ENCODE measurements at places on chromosomes 5 and 9.
A peak's percentile ranks its signal among the peaks of the same experiment; 100 is the strongest.

- no peak for DNase-seq
Measured at GRCh38 chr9:90107726-90108655, 503.2 kb downstream of the GADD45G start.

DNA sequence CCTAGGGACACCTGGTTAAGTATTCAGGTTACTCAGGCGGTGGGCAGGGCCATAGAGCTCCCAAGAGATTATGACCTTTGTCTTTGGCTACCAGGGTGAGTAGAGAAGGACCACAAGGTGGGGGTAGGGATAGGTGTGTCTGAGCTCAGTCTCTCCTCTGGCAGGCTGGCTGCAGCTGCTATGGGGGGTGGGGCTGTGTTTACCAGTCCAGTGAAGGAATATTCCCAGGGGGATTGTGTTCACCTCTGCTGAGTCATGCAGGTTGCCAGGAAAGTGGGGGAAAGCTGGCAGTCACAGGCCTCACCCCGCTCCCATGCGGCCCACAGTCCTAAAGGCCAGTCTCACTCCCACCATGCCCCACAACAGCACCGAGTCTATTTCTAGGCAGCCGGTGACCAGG is 53.6 kb upstream of the POU5F2 start:
- peak; percentile 9 for DNase-seq

- DNase-seq = no peak
Measured at GRCh38 chr9:99818500-99818899, 3.2 kb upstream of the NR4A3 start.

GRCh38 chr5:74167206-74167929 is 473.2 kb downstream of the ENC1 start:
- DNase-seq = peak; percentile 83

GRCh38 chr5:117731446-117731845 is 1156.8 kb upstream of the SEMA6A start:
- DNase-seq = no peak

- no peak for DNase-seq
Measured at GRCh38 chr5:170478306-170478705, 25.5 kb upstream of the KCNIP1 start.

- DNase-seq = no peak
Measured at GRCh38 chr9:79976257-79977073, 404.7 kb downstream of the TLE4 start.

DNA sequence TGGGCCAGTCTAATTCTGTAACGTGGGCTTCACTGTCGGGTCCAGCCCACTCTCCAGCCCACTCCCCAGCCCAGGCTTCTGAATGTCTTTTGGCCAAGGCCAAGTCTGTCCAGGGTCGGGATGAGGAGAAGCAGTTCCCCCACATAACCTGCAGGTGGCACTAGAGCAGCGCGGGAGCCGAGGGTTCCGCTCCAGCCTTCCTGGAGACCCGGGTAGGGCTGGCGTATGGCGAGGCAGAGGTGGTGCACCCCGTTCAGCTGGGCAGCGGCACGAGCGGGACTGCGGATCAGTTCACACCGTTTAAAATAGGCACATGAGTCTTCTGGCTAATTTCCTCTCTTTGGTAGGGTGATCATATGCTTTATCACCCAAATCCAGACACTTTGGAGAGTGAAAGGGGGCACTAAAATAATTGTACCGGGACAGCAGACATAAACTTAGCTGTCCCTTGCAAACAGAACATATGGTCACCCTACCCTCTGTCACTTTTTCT is 185.9 kb downstream of the MSX2 start:
- DNase-seq = peak; percentile 20

- DNase-seq = no peak
Measured at GRCh38 chr9:16608906-16609305, 261.6 kb downstream of the BNC2 start.

- DNase-seq = no peak
Measured at GRCh38 chr9:136081826-136082495, 13.1 kb downstream of the NACC2 start.

- no peak for DNase-seq
Measured at GRCh38 chr5:390623-391491, 52.1 kb upstream of the EXOC3 start.

DNA sequence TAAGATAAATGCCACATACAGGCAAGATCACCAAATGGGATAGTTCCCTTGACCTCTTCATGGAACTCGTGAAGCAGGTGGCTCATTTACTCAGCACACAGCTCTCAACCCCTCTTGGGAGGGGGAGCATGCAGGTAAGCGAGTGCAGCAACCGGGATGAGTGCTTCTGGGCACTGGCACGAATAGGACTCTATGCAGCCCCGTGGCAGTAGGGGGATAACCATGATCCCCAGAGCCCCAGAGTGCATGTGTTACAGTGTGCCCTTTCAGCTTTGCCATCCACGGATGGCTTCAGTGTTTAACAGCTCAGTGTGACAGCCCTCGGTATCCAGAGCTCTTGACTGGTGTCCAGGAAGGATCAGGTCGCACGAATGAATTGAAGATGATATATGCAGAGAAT is 1187.1 kb downstream of the CDH9 start:
- DNase-seq = no peak

DNA sequence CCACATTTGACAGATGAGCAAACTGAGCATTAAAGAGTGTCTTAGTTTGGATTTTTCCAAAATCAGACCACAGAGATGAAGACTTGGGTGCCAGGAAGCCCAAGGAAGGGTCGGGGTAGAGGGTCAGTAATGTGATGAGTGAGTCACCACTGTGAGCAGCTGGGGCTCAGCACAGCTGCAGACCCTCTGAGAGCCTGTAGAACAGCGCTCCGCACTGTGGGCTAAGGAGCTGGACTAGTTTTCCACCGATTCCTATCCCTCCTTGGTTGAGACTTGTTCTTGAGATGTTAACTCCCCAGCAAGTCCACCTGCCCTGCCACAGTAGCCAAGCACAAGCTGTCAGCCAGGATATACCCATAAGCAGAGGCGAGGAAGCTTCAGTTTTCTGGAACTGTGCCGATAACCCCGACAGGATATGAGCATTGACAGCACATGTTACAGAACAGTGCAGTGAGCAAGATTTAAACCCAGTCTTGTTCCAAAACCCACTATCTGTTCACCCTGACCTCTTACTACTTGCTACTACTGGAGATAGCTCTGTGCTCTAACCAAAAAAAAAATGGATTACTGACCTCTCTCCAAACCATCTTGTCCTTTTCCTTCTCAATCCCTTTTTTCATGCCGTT is 31.8 kb downstream of the EGFLAM start:
- DNase-seq = no peak

GRCh38 chr5:161387121-161387520 is 159.4 kb downstream of the GABRB2 start:
- no peak for DNase-seq

DNA sequence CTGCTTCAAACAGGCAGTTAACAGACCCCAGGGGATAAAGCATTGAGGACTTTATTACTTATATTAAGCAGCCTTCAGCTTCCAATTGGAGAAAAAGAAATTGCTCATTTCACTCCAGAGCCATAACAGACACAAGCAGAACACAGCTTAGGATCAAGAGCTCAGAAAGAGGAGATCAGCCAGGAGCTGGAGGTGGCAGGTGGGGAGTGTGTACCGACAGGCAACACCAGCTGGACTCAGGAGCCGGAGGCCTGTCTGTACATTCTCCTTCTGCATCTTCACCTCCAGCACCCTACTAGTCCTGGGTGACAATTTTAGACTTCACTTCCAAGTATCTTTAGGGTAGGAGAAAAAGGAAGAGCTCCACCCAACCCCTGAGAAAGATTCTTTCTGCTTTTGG is 35.8 kb downstream of the NRG2 start:
- DNase-seq = no peak

GRCh38 chr9:85577353-85577952 is 164.3 kb downstream of the AGTPBP1 start:
- no peak for DNase-seq

- no peak for DNase-seq
Measured at GRCh38 chr9:119483153-119483552, 113.9 kb upstream of the BRINP1 start.

- DNase-seq = peak; percentile 39
Measured at GRCh38 chr9:127805620-127806019, 2.9 kb downstream of the FPGS start.

DNA sequence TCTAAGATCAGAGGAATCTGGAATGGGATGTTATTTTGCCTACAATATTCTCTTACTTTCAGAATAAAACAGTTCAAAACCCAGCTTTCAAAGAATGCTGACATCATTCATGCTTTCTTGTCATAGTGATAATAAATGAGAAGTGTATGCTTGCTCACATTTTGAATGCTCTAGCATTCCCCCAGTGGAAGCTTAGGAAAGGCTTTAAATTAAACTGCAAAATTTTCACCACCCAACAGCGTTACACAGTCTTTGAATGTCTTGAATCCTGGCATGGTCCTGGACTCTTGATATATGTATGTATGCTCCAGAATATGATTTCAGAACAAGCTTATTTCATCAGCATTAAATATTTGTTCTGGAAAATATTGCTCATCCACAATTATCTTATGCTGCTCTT is 964.3 kb upstream of the NUDT12 start:
- no peak for DNase-seq

DNA sequence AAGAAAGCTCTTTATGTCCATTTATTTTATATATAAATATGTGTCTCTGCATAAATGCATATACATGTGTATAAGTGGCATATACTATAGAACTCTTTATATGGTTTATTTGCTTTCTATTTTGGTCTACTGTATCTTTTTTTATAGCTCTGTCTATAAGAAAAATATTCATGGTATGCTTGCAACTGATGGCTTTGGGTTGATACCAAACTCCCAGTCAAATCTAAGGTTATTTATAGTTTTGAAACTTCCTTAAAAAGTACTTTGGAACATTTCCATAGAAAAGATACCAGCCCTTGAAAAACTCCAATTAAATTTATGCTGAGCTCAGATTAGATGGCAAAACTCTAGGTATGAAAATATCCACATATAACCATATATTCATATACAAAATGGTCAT is 120.0 kb upstream of the KLF9 start:
- DNase-seq = no peak

- no peak for DNase-seq
Measured at GRCh38 chr9:8332331-8332650, 532.7 kb upstream of the DMAC1 start.

GRCh38 chr9:96513622-96514021 is 63.7 kb downstream of the HABP4 start:
- DNase-seq = no peak

- peak; percentile 82 for DNase-seq
Measured at GRCh38 chr5:90221951-90222350, 187.6 kb downstream of the CETN3 start.

DNA sequence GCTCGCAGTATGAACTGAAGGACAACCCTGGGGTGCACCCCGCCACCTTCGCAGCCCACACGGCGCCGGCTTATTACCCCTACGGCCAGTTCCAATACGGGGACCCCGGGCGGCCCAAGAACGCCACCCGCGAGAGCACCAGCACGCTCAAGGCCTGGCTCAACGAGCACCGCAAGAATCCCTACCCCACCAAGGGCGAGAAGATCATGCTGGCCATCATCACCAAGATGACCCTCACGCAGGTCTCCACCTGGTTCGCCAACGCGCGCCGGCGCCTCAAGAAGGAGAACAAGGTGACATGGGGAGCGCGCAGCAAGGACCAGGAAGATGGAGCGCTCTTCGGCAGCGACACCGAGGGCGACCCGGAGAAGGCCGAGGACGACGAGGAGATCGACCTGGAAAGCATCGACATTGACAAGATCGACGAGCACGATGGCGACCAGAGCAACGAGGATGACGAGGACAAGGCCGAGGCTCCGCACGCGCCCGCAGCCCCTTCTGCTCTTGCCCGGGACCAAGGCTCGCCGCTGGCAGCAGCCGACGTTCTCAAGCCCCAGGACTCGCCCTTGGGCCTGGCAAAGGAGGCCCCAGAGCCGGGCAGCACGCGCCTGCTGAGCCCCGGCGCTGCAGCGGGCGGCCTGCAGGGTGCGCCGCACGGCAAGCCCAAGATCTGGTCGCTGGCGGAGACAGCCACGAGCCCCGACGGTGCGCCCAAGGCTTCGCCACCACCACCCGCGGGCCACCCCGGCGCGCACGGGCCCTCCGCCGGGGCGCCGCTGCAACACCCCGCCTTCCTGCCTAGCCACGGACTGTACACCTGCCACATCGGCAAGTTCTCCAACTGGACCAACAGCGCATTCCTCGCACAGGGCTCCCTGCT is 3.8 kb downstream of the IRX1 start:
- DNase-seq = peak; percentile 77

DNA sequence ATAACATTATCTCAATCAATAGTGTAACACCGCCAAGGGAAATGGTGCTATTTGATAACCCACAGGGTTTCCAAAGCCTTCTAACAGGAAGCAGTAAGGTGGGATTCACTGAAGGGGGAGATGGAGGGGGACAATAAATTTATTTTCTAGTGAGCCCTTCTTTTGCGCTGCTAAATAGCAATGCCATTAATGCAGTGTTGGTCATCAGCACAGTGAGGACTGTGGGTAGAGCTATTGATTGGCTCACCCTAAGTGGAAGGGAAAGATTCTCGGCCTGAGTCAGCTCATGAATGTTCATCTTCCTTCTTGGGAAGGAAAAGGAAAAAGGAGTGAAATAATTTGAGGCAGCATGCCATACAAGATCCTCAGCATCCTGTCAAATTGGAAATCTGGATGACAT is 25.4 kb downstream of the RGMB start:
- DNase-seq = no peak

GRCh38 chr9:134830126-134830525 is 50.5 kb upstream of the FCN2 start:
- no peak for DNase-seq

GRCh38 chr5:78008356-78008967 is 232.3 kb upstream of the TBCA start:
- DNase-seq = peak; percentile 56

DNA sequence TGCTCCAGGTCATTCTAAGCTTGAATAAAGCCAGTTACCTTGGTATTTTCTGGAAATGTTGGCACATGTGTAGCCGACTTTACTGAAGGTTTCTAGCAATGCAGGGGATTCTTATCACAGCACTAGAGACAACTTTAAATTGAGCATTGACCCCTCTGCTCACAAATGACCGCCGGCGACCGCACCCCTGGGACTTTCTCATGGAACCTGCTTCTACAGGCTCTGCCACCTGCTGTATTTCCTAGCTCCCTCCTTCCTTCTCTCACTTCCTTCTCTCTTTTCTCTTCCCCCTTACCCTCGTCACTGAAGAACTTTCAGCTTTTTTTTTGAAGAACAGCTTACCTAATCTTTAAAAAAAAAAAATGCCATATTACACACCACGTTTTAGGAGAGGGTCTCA is 30.9 kb upstream of the DAB2 start:
- no peak for DNase-seq

- DNase-seq = no peak
Measured at GRCh38 chr5:134844252-134844651, 1.5 kb upstream of the C5orf24 start.

GRCh38 chr5:168798065-168799023 is 219.2 kb upstream of the PANK3 start:
- peak; percentile 11 for DNase-seq

All from epithelial cell of esophagus (primary cell).